ENCODE measurements at places on chromosomes 1 and 21. TPM values are rescaled to one million over a fixed set of nuclear protein-coding genes. Genes with fewer than 3 reads are reported as not detected.

- no peak for DNase-seq
- no peaks in the 10 kb centered on the region for H3K4me1 ChIP-seq
- H3K27me3 ChIP-seq = no peaks in the 10 kb centered on the region
Measured at GRCh38 chr21:28522014-28522799, 470.5 kb downstream of the LTN1 start.

DNA sequence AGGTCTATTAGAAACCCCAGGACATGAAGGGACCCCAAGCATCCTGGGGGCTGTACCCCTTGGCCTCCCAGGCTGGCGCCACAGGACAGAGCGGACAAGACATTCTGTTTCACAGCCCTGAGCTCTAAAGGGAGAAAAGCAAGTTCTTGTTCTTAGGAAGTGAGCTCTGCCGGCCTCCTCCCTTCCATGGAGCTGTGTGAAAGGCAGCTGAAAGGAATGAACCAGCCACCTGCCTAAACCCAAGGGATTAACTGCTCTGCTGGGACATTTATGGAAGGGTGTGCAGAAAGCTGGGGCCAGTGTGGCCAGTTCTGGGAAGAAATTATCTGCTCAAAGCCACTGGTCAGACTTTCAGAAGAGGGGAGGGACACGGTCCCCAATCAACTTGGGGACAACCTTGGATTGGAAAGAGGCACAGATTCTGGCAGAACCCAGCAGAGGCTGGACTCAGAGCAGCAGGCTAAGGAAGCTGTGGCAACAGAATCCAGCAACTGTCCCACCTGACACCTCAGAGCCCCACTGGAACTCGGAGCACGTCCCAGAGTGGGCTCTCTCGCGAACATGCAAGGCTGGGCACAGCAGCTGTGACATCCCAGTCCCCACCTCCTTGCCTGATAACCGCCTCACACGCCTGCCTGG, 2.1 kb downstream of the KLHL21 start:
- H3K36me3 ChIP-seq = peaks cover 6% of the 10 kb centered on the region
- peak overlapping the region; percentile 99 for H3K27ac ChIP-seq
- no peak for DNase-seq
- peaks cover 36% of the 10 kb centered on the region for H3K4me1 ChIP-seq
- H3K4me3 ChIP-seq = peak overlapping the region; percentile 86
- H3K27me3 ChIP-seq = no peaks in the 10 kb centered on the region

GRCh38 chr1:94281361-94282142, 44.2 kb upstream of the ARHGAP29 start:
- H3K4me3 ChIP-seq = no peak overlapping the region
- H3K4me1 ChIP-seq = no peaks in the 10 kb centered on the region
- no peaks in the 10 kb centered on the region for H3K27me3 ChIP-seq
- no peak for DNase-seq

LCE5A gene
- total RNA-seq = not detected

KIF26B gene
- 3.3 TPM for total RNA-seq

Data from prostate gland (tissue), 2 donors.